Putamen (tissue), 1 donor: ENCODE measurements at places on chromosomes 1 and 21.

DNA sequence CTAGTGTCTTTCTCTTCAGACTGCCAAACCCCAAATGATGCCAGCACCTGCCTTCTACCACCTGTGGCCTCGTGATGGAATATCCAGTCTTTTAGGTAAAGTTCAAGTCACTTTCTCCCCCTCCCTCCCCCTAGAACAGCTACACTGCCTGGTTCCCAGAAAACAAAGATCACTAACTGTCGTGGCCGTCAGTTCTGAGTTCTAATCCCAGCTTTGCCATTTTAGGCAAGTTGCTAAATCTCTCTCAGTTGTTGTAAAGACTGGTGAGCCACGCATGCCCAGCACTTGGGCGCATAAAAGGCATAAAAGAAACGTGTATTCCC is 648 bp upstream of the TRAPPC3 start:
- no peak for DNase-seq

DNA sequence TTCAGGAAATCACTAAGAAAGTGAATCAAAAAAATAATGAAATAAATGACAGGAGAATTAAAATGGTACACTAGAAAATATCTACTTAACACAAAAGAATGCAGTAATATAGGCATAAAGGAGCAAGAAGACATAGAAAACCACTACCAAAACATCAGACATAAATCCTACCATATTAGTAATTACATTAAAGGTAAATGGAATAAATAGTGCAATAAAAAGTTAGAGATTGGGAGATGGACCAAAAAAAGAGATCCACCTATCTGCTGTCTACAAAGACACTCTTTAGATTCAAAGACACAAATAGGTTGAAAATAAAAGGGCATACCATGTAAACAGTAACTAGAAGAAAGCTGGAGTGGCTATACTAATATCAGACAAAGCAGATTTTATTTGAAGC is 167.0 kb upstream of the SAMSN1 start:
- no peak for DNase-seq

DNA sequence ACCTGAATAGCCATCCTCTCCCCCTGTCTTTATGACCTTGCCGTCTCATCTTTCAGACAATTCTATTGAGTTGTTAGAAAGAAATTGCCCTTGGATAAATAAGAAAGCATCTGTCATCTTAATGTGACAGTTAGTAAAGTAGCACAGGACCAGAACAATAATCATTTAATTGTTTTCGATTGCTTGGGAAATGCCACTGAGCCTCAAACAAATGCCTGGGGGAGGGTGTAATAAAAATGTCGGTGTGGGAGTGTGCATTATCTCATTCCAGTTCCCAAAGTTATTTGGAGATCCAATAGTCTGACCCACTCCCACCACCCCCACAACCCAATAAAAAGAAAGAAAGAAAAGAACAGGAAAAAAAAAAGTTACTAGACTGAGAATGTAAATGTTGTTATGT is 509.3 kb upstream of the LRRC7 start:
- no peak for DNase-seq

- no peak for DNase-seq
These were observed 461.7 kb downstream of the PTPRU start for GRCh38 chr1:29698033-29698432.

GRCh38 chr1:83497563-83497962 is 501.4 kb downstream of the TTLL7 start:
- DNase-seq, result no peak

- no peak for DNase-seq
These were observed 58.5 kb downstream of the PALMD start for GRCh38 chr1:99704356-99704816.

GRCh38 chr1:228721407-228721806 is 13.9 kb upstream of the RHOU start:
- DNase-seq, result no peak

- no peak for DNase-seq
These were observed 474.4 kb downstream of the FAM72C start for GRCh38 chr1:143497374-143497747.
